ENCODE measurements at places on chromosomes 6 and 20.

DNA sequence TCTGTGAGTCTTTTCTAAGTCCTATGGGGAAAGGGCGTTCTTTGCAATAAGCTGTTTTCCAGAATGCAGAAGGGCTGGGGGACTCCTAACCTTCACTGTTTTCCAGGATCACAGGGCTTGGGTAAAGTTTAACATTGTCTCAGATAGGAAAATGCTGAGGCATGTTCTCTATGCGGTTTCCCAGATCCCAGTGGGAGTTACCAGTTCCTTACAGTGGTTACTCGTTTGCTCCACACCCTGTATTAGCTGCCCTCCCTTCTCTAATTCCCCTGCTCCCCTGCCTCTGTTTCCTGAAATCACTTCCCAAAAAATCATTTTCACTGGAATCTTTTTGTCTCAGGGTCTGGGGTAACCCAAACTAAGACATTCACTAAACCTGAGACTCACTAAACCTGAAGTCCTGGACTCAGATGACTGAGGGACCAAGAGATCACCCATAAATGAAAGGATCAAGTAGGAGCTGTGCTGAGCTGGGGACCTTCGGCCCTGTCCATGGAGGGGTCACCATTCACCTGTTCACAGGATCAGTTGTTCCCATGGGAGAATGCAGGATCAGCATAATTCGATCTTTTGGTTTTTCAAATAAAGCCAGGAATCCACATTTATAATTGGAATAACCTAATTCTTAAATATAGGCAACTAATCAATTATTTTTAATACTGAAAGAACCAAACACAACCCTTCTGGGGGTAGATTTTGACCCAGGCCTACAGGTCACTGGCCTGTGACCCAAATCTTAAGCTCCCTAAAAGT, 76.2 kb downstream of the ISM1 start:
- H3K4me3 ChIP-seq, result no peak overlapping the region
- H3K4me1 ChIP-seq, result no peaks in the 10 kb centered on the region
- no peaks in the 10 kb centered on the region for H3K27me3 ChIP-seq
- H3K27ac ChIP-seq, result no peak overlapping the region

GRCh38 chr6:108741331-108741989, 106.8 kb upstream of the ARMC2 start:
- H3K27ac ChIP-seq, result no peak overlapping the region
- H3K36me3 ChIP-seq, result no peaks in the 10 kb centered on the region
- DNase-seq, result no peak
- H3K27me3 ChIP-seq, result peaks cover 11% of the 10 kb centered on the region

DNA sequence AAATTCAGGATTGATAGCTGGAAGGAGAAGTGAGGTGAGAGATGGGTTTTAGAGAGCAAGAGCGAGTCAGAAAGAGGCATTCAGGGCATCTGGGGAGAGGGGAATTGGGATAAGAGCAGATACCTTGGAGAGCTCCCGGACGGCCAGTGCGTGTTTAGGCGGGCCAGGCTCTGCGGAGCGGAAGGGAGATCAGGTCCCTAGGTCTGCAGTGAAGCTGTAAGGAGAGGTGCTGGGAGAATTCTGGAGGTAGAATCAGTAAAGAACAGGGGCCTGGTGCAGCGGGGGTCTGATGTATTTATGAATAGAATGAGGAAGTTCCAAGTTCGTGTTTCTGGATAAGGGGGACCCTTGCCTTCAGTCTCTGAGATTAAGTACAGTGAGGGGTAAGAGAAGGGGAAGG, 47.4 kb upstream of the FAM83D start:
- peaks cover 79% of the 10 kb centered on the region for H3K4me1 ChIP-seq
- H3K27ac ChIP-seq, result peak overlapping the region; percentile 17
- no peak overlapping the region for H3K4me3 ChIP-seq
- H3K27me3 ChIP-seq, result no peaks in the 10 kb centered on the region
- no peak for DNase-seq
- peaks cover 22% of the 10 kb centered on the region for H3K36me3 ChIP-seq

DNA sequence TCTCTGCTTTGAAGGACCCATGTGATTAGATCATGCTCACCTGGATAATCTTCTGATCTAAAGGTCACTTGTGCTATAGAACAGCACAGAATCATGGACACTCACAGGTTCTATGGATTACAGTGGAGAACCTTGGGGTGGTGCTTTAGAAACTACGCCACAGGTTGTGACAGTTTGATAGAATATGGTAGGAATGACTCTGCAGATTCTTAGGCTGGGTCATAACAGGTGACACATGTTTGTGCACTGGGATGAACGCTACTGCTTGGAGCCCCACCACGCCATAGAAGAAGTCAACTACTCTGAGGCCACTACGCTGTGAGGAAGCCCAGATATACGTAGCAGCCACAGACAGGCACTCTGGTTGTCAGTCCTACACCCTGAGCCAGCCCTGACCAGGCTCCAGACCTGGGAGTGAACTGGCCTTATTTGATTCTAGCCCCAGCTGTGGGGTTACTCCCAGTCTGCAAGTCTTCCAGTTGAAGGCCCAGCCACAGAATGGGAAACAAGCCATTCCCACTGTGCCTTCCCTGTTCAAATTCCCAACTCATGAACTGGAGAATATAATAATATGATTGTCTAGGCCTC, 99.0 kb upstream of the SLC24A3 start:
- H3K36me3 ChIP-seq, result no peaks in the 10 kb centered on the region
- H3K4me3 ChIP-seq, result no peak overlapping the region
- no peaks in the 10 kb centered on the region for H3K27me3 ChIP-seq
- no peak overlapping the region for H3K27ac ChIP-seq
- H3K4me1 ChIP-seq, result no peaks in the 10 kb centered on the region

GRCh38 chr6:33967265-33967767, 163.5 kb upstream of the MLN start:
- no peak overlapping the region for H3K4me3 ChIP-seq
- H3K36me3 ChIP-seq, result no peaks in the 10 kb centered on the region
- H3K27ac ChIP-seq, result no peak overlapping the region
- no peaks in the 10 kb centered on the region for H3K4me1 ChIP-seq
- DNase-seq, result no peak
- H3K27me3 ChIP-seq, result peaks cover 36% of the 10 kb centered on the region

- no peaks in the 10 kb centered on the region for H3K4me1 ChIP-seq
- DNase-seq, result no peak
- no peak overlapping the region for H3K27ac ChIP-seq
- H3K36me3 ChIP-seq, result no peaks in the 10 kb centered on the region
- no peak overlapping the region for H3K4me3 ChIP-seq
Measured at GRCh38 chr20:22914291-22914690, 120.8 kb upstream of the SSTR4 start.

- no peak overlapping the region for H3K27ac ChIP-seq
- DNase-seq, result no peak
- no peaks in the 10 kb centered on the region for H3K36me3 ChIP-seq
- H3K4me3 ChIP-seq, result no peak overlapping the region
- H3K27me3 ChIP-seq, result peaks cover 3% of the 10 kb centered on the region
- no peaks in the 10 kb centered on the region for H3K4me1 ChIP-seq
Measured at GRCh38 chr6:140230282-140230681, 855.8 kb upstream of the CITED2 start.

DNA sequence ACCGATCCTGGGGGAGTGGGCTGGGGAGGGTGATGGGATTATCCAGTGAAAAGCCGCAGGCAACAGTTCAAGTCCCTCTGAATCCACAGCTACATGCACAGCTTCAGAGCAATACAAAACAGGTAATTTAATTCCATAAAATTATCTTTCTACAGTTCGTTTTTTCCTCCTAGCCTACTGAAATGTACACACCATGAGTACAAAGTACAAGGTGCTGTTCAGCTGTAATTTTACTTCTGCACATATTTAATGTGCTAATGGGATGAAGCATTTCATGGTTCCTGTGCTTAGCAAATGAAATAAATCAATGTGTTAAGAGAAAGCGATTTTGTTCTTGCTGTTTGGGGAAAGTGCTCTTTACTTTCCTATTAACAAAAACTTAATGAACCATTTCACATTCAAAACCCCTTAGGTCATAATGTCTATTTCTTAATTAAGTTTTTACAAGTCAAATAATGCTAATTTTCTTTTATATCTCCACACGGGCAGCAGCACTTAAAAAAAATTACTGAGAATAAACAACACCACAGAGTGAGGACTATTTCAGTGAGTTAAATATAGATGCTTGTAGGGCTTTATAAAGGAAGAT, 71.8 kb downstream of the INSM1 start:
- H3K4me1 ChIP-seq, result peaks cover 3% of the 10 kb centered on the region
- H3K4me3 ChIP-seq, result no peak overlapping the region
- DNase-seq, result no peak

DNA sequence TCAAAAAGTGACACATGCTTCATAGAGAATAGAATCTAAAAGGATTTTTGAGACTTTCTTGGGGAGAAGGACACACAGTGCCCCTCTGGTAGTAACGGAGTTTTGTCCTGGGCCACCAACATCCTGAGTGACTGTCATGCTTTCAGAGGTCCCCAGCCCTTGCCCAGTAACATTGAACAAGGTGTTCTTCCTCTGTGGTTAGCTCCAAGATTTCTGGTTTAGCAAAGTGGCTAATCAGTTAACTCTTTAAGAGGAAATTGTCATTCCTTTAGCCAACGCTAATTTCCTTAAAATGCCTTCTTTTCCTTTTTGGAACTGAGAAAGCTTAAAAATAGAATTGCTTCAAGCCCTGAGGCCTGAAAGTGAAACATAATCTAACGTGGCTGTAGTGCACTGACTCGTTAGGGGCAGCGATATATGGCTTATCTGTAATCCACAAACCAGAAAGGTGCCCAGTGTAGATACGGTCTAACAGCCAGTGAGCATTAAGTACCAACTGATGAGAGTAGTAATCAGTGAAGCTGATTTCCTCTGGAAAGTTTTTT, 7.8 kb downstream of the E2F3 start:
- DNase-seq, result no peak
- H3K36me3 ChIP-seq, result peaks cover 69% of the 10 kb centered on the region
- H3K4me3 ChIP-seq, result peak overlapping the region; percentile 10
- peak overlapping the region; percentile 59 for H3K27ac ChIP-seq
- no peaks in the 10 kb centered on the region for H3K27me3 ChIP-seq

GRCh38 chr6:11330413-11330760, 97.9 kb upstream of the NEDD9 start:
- H3K4me3 ChIP-seq, result peak overlapping the region; percentile 5
- H3K27ac ChIP-seq, result peak overlapping the region; percentile 78
- peaks cover 76% of the 10 kb centered on the region for H3K4me1 ChIP-seq
- peaks cover 49% of the 10 kb centered on the region for H3K36me3 ChIP-seq
- DNase-seq, result peak; percentile 18

DNA sequence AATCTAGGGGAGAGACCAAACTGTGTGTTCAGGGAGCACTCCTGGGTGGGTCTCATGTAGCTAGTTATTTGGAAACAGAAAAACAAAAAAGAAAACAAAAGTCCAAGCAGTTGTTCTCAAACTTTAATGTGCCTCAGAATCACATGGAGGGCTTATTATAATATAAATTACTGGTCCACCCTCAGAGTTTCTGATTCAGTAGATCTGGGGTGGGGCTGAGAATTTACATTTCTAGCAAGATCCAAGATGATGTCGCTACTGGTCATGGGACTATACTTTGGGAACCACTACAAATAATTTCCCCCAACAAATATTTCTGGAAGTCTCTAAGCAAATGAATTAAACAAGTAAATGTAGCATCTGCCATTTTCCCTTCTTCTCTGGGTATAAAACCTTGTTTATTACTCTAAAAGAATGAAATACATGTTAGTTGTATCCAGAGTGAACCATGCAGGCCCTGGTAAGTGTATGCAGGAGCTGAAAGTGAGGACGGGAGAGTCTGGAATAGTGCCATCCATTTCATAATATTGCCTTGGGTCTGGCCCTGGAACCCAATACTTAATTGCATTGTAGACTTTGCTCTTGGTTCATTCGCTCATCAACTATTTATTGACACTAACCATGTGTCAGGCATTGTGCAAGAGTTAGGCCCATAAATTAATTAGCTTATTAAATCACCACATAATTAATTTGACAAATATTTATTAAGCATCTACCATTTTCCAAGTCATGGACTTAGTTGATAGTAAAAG, 490.8 kb downstream of the EPM2A start:
- no peak overlapping the region for H3K4me3 ChIP-seq
- no peaks in the 10 kb centered on the region for H3K4me1 ChIP-seq
- no peaks in the 10 kb centered on the region for H3K36me3 ChIP-seq
- no peak for DNase-seq
- no peak overlapping the region for H3K27ac ChIP-seq

GRCh38 chr6:49637350-49637731, 702 bp upstream of the RHAG start:
- DNase-seq, result no peak
- no peaks in the 10 kb centered on the region for H3K27me3 ChIP-seq

DNA sequence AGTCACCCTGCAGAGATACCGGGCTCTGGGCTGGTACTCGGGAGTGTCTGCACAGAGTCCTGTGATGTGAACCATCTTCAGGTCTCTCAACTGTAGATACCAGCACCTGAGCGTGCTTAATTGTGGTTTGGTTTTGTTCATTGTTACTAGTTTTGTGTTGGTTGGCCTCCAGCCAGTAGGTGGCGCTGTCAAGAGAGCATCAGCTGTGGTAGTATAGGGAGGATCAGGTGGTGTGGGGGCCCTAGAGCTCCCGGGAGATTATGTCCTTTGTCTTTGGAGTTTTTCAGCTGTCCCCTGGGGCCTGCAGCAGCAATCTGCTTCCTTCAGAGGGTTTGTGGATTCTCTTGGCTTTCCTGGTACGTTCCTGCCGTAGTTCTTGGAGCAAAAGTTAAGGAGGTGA, 67.9 kb downstream of the CDYL start:
- no peak for DNase-seq
- H3K4me3 ChIP-seq, result no peak overlapping the region
- H3K36me3 ChIP-seq, result peaks cover 52% of the 10 kb centered on the region
- H3K27me3 ChIP-seq, result no peaks in the 10 kb centered on the region

DNA sequence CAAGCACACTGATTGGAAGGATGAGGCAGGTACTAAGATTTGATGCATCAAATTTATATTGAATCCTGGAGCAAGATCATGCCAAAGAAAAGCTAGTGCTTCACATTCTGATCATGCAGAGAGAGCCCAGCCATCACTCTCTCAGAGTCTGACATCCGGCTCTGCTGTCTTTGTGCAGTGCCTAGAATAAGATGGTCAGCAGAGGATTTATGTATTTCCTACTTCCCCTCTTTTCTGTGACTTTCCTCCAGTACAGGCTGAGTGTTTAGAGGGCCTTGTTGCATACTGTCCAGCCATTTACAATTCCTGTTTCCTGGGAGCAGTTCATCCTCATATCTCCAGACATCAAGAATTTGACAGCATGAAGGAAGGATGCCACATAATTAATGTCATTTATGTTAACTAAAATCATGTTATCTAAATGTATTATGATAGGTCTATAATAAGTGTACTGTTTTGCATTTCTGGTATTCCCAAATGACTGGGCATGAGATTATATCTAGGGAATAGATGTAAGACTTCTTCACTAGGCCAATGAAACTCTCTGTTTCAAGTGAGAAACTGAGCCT, 167.6 kb downstream of the EPM2A start:
- no peaks in the 10 kb centered on the region for H3K4me1 ChIP-seq
- no peak overlapping the region for H3K27ac ChIP-seq
- H3K27me3 ChIP-seq, result no peaks in the 10 kb centered on the region
- no peak overlapping the region for H3K4me3 ChIP-seq
- H3K36me3 ChIP-seq, result no peaks in the 10 kb centered on the region

DNA sequence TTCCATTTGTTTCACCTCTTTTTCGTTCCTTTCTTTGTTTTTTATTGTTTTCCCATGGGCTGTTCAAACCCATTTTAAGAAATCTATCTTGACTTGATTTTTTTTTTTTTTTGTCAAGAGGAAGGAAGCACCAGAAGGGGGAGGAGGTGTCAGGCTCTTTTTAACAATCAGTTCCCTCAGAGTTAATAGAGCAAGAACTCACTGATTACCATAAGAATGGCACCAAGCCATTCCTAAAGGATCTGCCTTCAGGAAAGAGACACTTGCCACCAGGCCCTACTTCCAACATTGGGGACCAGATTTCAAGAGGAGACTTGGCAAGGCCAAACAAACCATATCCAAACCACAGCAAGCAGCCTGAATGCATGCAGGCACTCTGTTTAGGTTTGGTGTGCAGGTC, 168.0 kb downstream of the OTOR start:
- H3K4me3 ChIP-seq, result no peak overlapping the region
- no peaks in the 10 kb centered on the region for H3K4me1 ChIP-seq
- H3K36me3 ChIP-seq, result no peaks in the 10 kb centered on the region
- no peak overlapping the region for H3K27ac ChIP-seq
- no peak for DNase-seq
- H3K27me3 ChIP-seq, result no peaks in the 10 kb centered on the region

Measured in activated naive CD8-positive, alpha-beta T cell treated with anti-CD3 and anti-CD28 coated beads for 36 hours (primary cell).